Ovary (tissue), 10 donors: ENCODE measurements at places on chromosomes 11 and 22. TPM values are rescaled to one million over a fixed set of nuclear protein-coding genes. Genes with fewer than 3 reads are reported as not detected.

KIRREL3 gene
- 0.45 TPM for polyA plus RNA-seq

OR4A16 gene
- polyA plus RNA-seq = not detected

KRTAP5-9 gene
- polyA plus RNA-seq = not detected

OR52E8 gene
- not detected for polyA plus RNA-seq

SLC37A2 gene
- polyA plus RNA-seq = 0.93 TPM

TTC36 gene
- 0.18 TPM for polyA plus RNA-seq

SORL1 gene
- 2.9 TPM for polyA plus RNA-seq

HORMAD2 gene
- polyA plus RNA-seq = not detected

TPH1 gene
- polyA plus RNA-seq = 1.1 TPM

DDIAS gene
- 0.77 TPM for polyA plus RNA-seq

CCDC73 gene
- 0.28 TPM for polyA plus RNA-seq

HTR3B gene
- not detected for polyA plus RNA-seq

OR5T1 gene
- polyA plus RNA-seq = not detected

C11orf86 gene
- polyA plus RNA-seq = not detected

H19 gene
- 315 TPM for polyA plus RNA-seq

ST14 gene
- polyA plus RNA-seq = 0.51 TPM

KCNE3 gene
- polyA plus RNA-seq = 10.4 TPM

FOLR1 gene
- polyA plus RNA-seq = 0.31 TPM

DNA sequence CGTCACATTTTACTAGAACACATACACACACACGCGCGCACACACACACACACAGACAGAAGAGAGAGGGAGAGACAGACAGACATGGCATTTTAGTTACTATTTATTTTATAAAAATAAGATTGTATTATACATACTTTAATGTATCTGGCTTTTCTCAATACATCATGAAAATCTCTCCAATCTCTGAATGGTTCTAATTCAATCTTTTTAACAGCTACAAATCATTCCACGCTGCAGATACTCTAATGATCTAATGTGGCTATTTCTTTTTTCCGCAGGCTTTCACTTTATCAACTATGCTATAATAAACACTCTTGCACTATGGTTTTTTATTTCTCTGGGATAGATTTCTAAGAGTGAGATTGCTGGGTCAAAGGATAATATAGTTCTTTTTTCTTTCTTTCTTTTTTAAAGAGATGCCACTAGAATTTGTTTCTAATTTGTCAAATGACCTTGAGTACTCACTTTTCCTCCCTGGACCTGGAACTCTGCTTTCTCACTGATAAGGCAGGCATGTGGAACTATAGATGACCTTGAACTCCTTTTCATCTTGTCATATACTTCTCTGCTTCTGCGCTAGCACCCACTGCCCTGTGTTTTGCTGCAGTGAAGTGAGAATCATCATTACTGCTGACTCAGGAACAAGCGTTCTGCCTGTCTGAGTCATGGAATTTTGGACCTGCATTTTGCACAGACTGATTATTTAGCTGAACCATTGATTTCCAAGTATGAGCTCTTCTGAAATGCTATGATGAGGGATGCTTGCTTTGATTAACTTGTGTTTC is 4.9 kb upstream of the SLC6A5 start:
- no peak overlapping the region for H3K27ac ChIP-seq
- H3K4me1 ChIP-seq = no peaks in the 10 kb centered on the region
- H3K36me3 ChIP-seq = no peaks in the 10 kb centered on the region

- no peaks in the 10 kb centered on the region for H3K36me3 ChIP-seq
- no peak overlapping the region for H3K27ac ChIP-seq
- H3K4me3 ChIP-seq = no peak overlapping the region
- no peak for DNase-seq
- no peaks in the 10 kb centered on the region for H3K4me1 ChIP-seq
- H3K27me3 ChIP-seq = no peaks in the 10 kb centered on the region
These were observed 116.1 kb downstream of the PHF21B start for GRCh38 chr22:44893731-44894080.

- peaks cover 4% of the 10 kb centered on the region for H3K4me1 ChIP-seq
- H3K27me3 ChIP-seq = no peaks in the 10 kb centered on the region
- H3K4me3 ChIP-seq = no peak overlapping the region
- DNase-seq = no peak
- H3K36me3 ChIP-seq = no peaks in the 10 kb centered on the region
These were observed 570.0 kb downstream of the TBC1D22A start for GRCh38 chr22:47332246-47332980.

DNA sequence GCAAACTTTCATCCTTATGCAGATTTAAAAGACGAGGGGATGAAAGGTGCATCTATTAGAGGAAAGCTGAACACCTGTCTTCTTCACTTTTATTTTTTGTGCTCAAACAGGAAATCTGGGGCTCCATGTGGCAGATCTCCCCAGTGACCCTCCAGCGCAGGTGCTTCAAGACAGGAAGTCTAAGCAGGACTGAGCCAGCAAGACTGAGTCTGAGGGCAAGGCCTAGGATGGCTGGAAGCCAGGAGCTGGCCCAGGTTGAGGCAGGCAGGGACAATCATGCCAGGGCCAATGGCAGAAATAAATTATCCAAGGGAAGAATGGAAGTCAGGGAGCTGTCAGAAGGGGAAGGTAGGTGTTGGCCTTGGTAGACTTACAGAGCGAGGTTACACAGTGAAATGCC is 101.1 kb upstream of the SPON1 start:
- H3K27ac ChIP-seq = no peak overlapping the region
- H3K4me1 ChIP-seq = no peaks in the 10 kb centered on the region
- H3K27me3 ChIP-seq = no peaks in the 10 kb centered on the region
- no peaks in the 10 kb centered on the region for H3K36me3 ChIP-seq

- no peaks in the 10 kb centered on the region for H3K27me3 ChIP-seq
- no peaks in the 10 kb centered on the region for H3K4me1 ChIP-seq
- no peak overlapping the region for H3K27ac ChIP-seq
- H3K36me3 ChIP-seq = no peaks in the 10 kb centered on the region
These were observed 131.0 kb downstream of the MICAL2 start for GRCh38 chr11:12241401-12241800.

GRCh38 chr22:49967706-49968208 is 7.2 kb downstream of the PIM3 start:
- DNase-seq = peak; percentile 66
- H3K27ac ChIP-seq = peak overlapping the region; percentile 75
- peaks cover 32% of the 10 kb centered on the region for H3K4me1 ChIP-seq
- H3K36me3 ChIP-seq = no peaks in the 10 kb centered on the region

GRCh38 chr22:50729391-50730012 is 8.5 kb upstream of the ACR start:
- H3K4me3 ChIP-seq = no peak overlapping the region
- no peaks in the 10 kb centered on the region for H3K4me1 ChIP-seq
- H3K27ac ChIP-seq = no peak overlapping the region
- DNase-seq = peak; percentile 8
- H3K36me3 ChIP-seq = no peaks in the 10 kb centered on the region

GRCh38 chr11:71117311-71117710 is 135.1 kb downstream of the SHANK2 start:
- no peaks in the 10 kb centered on the region for H3K4me1 ChIP-seq
- no peaks in the 10 kb centered on the region for H3K36me3 ChIP-seq
- no peak overlapping the region for H3K27ac ChIP-seq
- H3K27me3 ChIP-seq = no peaks in the 10 kb centered on the region

GRCh38 chr11:76229690-76230240 is 23.5 kb upstream of the WNT11 start:
- no peak overlapping the region for H3K4me3 ChIP-seq
- H3K27ac ChIP-seq = no peak overlapping the region
- H3K27me3 ChIP-seq = no peaks in the 10 kb centered on the region
- no peak for DNase-seq
- H3K36me3 ChIP-seq = no peaks in the 10 kb centered on the region

DNA sequence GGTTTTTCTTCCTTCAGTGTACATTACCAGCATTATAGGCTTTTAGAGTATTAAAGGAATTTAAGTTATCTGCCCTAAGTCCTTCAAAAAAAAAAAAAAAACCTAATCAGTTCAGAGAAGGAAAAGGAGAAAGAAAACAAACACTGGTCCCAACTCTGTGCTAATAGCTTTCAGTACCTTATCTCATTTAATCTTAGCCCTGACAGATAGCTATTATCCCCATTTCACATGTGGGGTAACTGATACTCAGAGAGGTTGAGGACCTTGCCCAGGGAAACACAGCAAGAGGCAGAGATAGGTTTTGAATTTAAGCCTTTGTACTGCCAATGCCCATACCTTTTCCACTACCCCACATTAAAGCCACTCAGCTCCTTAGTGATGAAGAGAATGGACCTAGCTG is 43.4 kb downstream of the FAT3 start:
- DNase-seq = no peak
- H3K27ac ChIP-seq = no peak overlapping the region
- no peaks in the 10 kb centered on the region for H3K27me3 ChIP-seq

DNA sequence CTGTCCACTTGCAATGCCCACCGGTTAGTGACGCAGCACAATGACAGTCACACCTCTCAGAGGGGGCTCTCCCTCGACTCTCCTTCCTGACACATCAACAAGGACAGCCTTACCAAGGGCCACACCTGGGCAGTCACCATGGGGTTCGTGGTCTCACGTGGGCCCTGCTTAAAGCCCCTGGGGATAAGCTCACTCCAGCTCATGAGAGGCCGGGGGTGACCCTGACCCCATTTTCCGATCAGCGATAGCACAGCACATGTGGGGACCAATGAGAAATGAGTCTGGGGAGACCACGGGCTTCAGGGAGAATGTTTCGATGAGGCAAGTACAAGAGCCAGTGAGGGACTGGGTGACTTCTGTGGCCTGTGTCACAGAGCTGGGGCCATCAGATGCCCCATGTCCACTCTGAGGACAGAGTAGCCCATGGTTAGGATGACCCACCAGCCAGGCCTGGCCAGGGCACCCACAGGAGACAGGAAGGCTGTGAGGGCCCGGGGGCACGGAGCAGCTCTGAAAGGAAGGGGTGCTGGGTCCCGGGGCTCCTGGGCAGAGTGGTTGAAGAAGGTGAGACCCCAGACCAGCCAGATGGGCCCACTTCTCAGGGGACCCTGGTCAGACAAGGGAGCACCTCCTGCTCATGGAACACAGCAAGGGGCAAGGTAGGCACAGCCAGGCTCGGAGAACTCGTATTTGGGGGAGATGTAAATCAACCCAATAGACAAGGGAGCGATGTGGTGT is 128.8 kb downstream of the MED15 start:
- H3K27me3 ChIP-seq = no peaks in the 10 kb centered on the region
- no peak overlapping the region for H3K4me3 ChIP-seq
- H3K36me3 ChIP-seq = no peaks in the 10 kb centered on the region
- DNase-seq = no peak
- H3K4me1 ChIP-seq = no peaks in the 10 kb centered on the region

DNA sequence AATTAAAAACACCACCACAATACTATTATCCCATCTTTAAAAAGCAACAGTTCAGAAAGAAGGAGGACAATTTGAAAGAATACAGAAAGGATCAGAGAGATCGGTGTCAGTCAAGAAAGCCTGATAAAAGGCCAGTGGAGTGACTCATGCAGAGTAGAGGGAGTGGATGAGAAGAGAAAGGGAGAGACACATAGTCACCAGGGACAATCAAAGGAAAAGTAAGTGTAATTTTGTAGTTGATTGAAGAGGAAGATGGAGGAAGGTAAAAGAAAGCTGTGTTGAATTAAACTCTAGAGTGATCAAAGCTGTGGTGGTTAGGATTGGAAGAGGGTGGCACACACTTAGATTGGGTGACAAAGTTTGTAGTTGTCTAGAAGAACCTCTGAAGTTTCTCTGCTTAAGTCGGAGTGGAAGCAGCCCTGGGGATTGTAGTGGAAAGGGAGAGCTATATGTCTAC is 14.1 kb downstream of the SPECC1L start:
- DNase-seq = no peak
- H3K4me1 ChIP-seq = peaks cover 11% of the 10 kb centered on the region
- H3K27ac ChIP-seq = no peak overlapping the region
- no peaks in the 10 kb centered on the region for H3K27me3 ChIP-seq
- H3K36me3 ChIP-seq = no peaks in the 10 kb centered on the region
- H3K4me3 ChIP-seq = no peak overlapping the region

GRCh38 chr11:117875382-117876058 is 938 bp downstream of the FXYD6 start:
- peak overlapping the region; percentile 93 for H3K27ac ChIP-seq
- no peaks in the 10 kb centered on the region for H3K27me3 ChIP-seq
- no peaks in the 10 kb centered on the region for H3K36me3 ChIP-seq
- DNase-seq = peak; percentile 60
- H3K4me1 ChIP-seq = peaks cover 28% of the 10 kb centered on the region

- no peak for DNase-seq
- no peaks in the 10 kb centered on the region for H3K27me3 ChIP-seq
- no peak overlapping the region for H3K27ac ChIP-seq
- H3K4me3 ChIP-seq = no peak overlapping the region
These were observed 9.3 kb downstream of the TKFC start for GRCh38 chr11:61342207-61342803.

- no peak within 1 kb of the TSS for H3K4me3 ChIP-seq
- no peak within 1 kb of the TSS for H3K27ac ChIP-seq
- H3K36me3 ChIP-seq = no peaks in the 10 kb centered on the region
- peaks cover 6% of the 10 kb centered on the region for H3K4me1 ChIP-seq
- no peak for DNase-seq
These were observed at the start of gene MS4A10 for GRCh38 chr11:60785136-60785535. Gene MS4A10 (plus strand): TSS chr11:60785333. CDS start chr11:60790336, 5,003 bp downstream.

- DNase-seq = no peak
- H3K27me3 ChIP-seq = no peaks in the 10 kb centered on the region
- H3K4me3 ChIP-seq = no peak overlapping the region
- no peak overlapping the region for H3K27ac ChIP-seq
- no peaks in the 10 kb centered on the region for H3K36me3 ChIP-seq
These were observed 728 bp downstream of the MMP27 start for GRCh38 chr11:102704841-102705240.

- H3K27me3 ChIP-seq = no peaks in the 10 kb centered on the region
- no peak overlapping the region for H3K27ac ChIP-seq
- H3K4me1 ChIP-seq = no peaks in the 10 kb centered on the region
- no peak for DNase-seq
- H3K4me3 ChIP-seq = no peak overlapping the region
These were observed 6.1 kb upstream of the CD59 start for GRCh38 chr11:33742249-33742851.

GRCh38 chr22:38843657-38844314 is at the start of gene NPTXR:
Gene NPTXR (minus strand): TSS chr22:38844028.
- H3K4me3 ChIP-seq = peak within 1 kb of the TSS; percentile 36
- H3K27me3 ChIP-seq = no peaks in the 10 kb centered on the region

DNA sequence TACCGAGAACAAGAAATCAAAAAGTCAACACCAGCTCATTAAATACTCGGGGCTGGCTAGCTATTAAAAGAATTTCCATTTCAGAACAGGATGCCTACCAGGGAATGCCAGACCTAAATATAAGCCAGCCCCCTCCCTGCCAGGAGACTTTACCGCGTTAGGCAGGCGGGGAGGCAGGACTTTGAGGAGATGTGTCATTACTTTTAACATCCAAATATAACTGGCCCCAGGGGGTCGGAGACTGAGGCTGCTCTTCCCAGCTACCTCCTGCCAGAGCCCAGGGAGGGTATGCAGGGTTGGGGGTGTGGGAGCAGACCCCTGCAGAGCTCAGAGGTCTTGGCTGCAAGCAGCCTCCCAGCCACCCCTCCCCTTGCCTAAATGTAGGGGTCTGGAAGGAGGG is 183.5 kb downstream of the DSCAML1 start:
- DNase-seq = no peak
- no peaks in the 10 kb centered on the region for H3K4me1 ChIP-seq
- no peak overlapping the region for H3K27ac ChIP-seq
- H3K4me3 ChIP-seq = no peak overlapping the region

- no peak for DNase-seq
- no peaks in the 10 kb centered on the region for H3K27me3 ChIP-seq
- H3K4me3 ChIP-seq = no peak overlapping the region
- no peaks in the 10 kb centered on the region for H3K36me3 ChIP-seq
- H3K27ac ChIP-seq = no peak overlapping the region
These were observed 7.3 kb upstream of the PKNOX2 start for GRCh38 chr11:125157118-125157733.

- H3K4me1 ChIP-seq = no peaks in the 10 kb centered on the region
- no peaks in the 10 kb centered on the region for H3K36me3 ChIP-seq
- no peak overlapping the region for H3K27ac ChIP-seq
- H3K4me3 ChIP-seq = no peak overlapping the region
These were observed 68.9 kb downstream of the PRCP start for GRCh38 chr11:82831364-82831763.
